ENCODE measurements at places on chromosomes 1 and 21.

DNA sequence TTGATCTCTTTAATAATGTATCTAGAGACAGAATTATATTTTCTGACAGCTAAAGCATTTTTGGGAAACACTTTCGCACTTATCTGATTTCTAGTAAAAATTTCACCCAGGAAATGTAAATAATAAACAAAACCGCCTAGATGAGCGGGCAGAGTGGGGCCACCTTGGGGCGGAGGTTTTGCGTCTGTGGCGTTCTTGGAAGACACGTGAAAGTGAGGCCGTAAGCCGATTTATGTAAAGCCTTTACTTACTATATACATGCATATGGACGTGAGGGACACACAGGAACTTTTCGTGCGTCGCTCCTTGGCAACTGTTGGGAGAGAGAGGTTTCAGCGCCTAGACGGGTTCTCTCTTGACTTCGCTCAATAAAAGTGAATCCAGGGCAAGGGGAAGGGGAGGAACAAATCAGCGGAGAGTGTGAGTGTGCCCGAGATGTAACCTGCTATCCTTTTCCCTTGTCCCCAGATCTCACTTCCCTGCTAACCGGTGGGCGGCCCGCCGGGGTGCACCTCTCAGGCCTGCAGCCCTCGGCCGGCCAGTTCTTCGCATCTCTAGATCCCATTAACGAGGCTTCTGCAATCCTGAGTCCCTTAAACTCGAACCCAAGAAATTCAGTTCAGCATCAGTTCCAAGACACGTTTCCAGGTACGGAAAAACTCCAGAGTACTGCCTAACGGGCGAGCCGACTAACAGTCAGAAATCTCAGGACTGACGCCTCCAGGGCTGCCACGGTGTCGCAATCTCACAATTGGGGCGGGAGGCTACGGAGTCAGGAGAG lies 1.7 kb downstream of the HLX start:
- DNase-seq = no peak

GRCh38 chr1:27686223-27686990 lies 14.4 kb upstream of the IFI6 start:
- DNase-seq = no peak

GRCh38 chr21:38269576-38269936 lies 12.8 kb downstream of the KCNJ15 start:
- no peak for DNase-seq

DNA sequence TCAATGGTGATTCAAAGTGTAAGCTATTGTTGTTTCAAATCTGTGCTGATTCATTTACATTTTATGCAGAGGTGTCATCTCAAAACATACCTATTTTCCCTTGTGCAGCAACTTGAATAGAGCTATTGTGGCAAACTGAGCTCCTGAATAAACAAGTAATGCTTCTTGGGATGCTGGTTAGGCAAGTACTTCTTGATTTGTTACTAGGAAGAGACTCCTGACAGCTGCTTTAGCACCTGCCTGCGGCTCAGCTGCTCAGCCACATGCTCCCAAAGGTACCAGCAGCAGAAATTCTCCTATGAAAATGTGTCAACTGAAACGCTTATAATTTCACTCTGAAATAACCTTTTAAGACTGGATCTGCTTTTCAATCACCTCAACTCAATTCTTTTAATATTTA lies 352.3 kb downstream of the RYR2 start:
- DNase-seq = no peak

DNA sequence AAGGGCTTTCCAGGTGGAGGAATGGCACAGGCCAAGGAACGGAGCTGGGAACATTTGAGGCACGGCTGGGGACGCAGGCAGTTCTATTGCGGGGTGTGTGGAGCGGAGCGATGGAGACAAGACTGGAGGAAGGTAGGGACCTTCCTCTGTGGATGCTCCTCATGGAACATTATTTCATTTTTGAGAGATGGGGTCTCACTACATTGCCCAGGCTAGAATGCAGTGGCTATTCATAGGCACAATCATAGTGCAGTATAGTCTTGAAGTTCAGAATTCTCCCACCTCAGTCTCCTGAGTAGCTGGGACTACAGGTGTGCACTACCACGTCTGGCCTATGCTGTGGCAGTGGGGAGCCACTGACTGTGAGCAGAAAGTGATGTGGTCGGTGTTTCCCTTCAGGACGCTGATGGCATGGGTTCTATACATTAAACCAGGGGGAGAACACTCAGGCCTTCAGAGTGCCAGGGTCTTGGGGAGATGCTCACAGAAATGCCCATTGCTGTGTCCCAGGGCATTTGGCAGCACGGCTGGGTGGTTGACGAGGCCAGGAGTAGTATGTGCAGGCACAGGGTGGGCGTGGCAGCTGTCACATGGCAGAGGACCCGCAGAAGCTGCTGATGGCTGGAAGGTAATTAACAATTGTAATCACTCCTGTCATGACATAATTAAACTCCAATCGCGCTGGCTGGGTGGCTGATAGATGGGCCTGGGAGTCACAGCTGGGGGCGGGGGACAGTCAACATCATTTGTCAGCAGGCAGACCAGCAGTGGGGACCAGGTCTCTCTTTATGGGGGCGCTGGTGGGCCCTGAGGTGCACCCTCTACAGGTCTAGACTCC lies 40.8 kb upstream of the ACOT11 start:
- no peak for DNase-seq

GRCh38 chr1:67937010-67937409 lies 103.7 kb upstream of the GNG12 start:
- no peak for DNase-seq

- DNase-seq = no peak
Observed at GRCh38 chr1:50967416-50968157, 2.5 kb upstream of the CDKN2C start.

DNA sequence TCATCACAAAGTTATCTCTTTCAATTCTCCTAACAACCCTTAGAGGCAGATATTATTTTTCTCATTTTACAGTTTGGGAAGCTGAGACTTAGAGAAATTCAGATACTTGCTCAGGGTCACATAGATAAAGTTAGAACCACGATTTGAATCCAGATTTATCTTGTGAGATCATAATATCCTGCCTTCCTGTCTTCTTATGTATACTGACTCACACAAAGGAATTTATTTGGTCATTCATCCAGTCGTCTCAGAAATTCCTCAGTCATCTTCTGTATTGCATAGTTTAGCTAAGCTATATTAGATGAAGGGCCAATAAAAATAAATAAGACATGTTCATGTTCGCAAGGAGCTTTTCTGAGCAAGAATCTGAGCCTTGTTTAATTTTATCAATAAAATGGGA lies 35.8 kb upstream of the RUNX1 start:
- DNase-seq = no peak

- DNase-seq = no peak
Observed at GRCh38 chr1:101174722-101175121, 62.1 kb upstream of the S1PR1 start.

GRCh38 chr1:30745834-30746208 lies 11.8 kb downstream of the LAPTM5 start:
- DNase-seq = no peak

- no peak for DNase-seq
Observed at GRCh38 chr21:39340687-39341086, 8.2 kb downstream of the HMGN1 start.

DNA sequence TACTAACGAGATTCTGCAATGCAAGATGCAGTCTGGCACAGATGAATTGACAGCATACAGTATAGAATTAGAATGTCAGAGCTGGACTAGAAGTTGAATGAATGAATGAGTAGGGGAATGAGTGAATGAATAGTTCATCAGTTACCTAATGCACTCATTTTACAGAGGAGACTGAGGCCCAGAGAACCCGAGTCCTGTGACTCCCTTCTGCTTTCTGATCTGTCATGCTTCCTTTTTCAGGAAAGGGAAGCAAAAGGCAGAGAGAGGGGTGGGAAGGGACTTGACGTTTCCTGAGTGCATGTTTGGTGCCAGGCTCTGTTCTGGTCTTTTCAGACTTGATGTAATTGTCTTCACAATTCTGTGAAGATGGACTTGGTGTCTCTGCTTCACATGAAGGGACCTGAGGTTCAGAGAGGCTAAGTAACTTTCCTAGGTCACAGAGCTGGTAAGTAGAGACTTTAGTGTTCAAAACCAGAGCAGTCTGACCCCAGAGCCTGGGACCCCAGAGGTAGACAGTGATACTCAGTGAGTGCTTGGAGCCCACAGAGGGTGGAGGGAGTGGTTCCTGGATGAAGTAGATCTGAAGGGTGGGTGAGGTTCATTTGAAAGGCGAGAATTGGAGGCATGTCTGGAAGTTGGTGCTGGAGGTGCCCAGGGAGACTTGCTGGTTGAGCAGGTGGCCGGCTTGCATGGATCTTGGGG lies 8.0 kb upstream of the MEX3A start:
- no peak for DNase-seq

GRCh38 chr1:187409341-187409740 lies 580.6 kb downstream of the PLA2G4A start:
- DNase-seq = no peak

DNA sequence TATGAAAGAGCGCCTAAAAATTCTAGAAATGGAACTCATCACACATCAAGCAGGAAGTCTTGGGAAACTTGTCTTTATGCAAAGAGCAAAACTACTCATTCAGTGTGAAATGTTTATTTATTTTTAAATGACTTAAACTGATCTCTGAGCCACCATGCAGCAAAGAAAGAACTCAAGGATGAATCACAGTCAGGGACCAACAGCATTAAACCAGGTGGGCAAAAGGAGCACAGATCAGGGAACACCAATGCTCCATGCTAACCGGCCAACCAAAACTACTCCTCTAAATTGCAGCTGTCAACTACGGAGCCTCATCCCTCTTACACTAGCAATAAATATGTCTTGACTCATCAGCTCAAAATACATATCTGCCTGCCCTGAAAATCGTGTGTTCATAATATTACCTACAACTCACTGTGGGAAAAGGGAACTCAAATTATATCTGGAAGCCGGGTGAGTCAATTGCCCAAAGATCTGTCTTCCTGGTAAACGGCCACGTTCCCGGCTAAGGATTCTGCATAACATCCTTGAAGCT lies 129.2 kb downstream of the PTPN14 start:
- DNase-seq = no peak

DNA sequence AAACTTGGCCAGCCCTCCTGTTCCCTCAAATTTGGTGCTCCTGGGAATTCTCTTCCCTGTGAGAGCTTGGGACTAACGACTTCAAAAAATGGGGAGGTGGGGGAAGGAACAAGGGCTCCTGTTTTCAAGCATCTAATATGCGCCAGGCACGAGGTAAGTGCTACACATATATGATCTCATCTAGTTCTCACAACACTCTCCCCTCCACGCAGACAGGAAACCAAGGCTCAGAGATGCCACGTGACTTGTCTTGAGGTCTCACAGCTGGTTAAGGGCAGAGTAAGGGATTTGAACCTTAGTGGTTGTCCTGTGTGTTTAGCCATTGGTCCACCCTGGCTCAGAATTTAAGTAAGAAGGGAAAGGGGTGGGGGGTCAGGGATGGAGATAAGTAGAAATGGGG lies 125.9 kb downstream of the DMRTB1 start:
- DNase-seq = peak; percentile 59

Data from CD4-positive, alpha-beta T cell treated with Interleukin-15 for 4 hours (primary cell).